ENCODE measurements at places on chromosomes 3 and 15.

- no peak for DNase-seq
These were observed 36.5 kb upstream of the KLHL6 start for GRCh38 chr3:183591881-183592521.

DNA sequence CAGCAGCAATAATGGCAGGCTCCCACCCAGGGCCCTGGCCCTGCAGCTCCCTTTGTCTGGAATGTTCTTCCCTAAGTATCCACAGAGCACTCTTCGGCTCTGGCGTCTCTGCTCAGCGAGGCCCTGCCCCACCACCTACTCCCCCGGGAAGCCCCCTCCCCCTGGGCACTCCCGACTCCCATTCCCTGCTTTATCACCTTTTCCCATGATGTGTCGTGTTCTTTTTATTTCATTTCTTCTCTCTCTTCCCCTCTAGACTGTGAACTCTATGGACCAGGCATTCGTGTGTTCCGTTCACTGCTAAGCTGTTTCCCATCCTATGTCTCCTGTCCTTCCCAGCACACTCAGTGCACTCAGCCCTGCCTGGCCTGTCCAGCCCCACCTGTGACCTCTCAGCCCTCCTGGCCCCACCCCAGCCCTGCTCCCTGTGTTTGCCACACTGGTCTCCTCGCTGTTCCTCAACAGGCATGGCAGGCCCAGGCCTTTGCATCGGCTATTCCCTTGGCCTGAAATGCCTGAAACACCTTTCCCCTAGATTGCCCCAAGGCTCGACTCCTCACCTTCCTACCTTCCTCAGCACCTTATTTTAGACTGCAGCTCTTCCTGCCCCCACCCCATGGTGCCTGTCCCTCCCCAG lies 107.4 kb downstream of the TPRA1 start:
- DNase-seq: no peak

GRCh38 chr15:66310786-66311185 lies 17.4 kb downstream of the DIS3L start:
- no peak for DNase-seq

GRCh38 chr15:69861331-69862171 lies 236.2 kb downstream of the TLE3 start:
- no peak for DNase-seq

DNA sequence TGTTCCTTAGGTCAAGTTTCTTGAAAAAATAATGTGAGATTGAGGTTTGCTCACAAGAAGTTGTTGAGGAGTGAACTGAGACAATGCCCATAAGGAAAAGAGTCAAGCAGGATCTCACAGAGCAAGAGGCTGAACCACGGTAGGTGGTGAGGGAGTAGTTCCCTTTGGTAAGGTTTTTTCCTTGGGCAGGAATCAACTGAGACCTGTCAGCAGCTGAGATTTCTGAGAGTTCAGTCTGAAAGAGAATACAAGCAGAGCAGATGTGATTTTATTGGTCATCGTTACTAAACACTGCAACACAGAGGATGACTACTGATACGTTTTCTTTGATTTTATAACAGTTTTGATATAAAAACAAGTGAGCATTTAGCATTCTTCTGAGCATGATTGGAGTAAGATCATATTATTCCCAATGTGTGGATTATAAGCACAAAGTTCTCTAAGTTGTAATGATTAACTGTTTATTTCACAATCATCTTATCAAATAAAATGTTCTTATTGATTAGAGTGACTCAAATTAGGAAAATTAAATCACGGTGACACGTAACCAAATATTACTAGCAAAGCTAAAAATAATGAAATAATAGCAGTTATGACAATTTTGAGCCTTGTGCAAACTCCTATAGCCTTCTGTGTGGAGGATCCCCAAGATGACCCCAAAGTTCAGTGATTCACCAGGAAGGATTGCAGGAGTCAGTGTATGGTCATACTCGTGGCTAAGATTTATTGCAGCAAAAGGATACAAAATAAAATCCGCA lies 346.2 kb upstream of the ZNF717 start:
- no peak for DNase-seq

GRCh38 chr3:13108861-13109260 lies 35.6 kb upstream of the IQSEC1 start:
- no peak for DNase-seq

- no peak for DNase-seq
These were observed 6.1 kb upstream of the LRRC15 start for GRCh38 chr3:194375473-194376240.
